ENCODE measurements at places on chromosomes 4 and X.

- DNase-seq, result no peak
Observed at GRCh38 chr4:190016369-190017289, 10.4 kb downstream of the FRG2 start.

- no peak for DNase-seq
Observed at GRCh38 chr4:145709843-145710242, 29.9 kb downstream of the C4orf51 start.

DNA sequence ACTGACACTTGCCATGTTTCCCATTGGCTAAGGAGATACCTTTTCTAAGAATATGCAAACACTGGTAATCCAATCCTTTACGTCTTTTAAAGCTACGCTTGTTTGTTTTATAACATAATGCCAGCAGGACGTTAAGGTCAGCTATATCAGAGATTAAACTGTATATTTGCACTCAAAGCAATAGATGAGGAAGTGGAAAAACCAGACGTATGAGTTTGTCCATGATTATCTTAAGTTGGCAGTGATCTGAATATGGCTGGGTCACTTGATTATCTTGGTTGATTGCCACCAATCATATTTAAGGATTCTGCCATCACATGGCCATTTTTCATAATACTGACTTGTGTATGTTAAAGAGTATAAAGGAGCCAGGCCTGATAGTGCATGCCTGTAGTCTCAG, 19.4 kb downstream of the TMSB4X start:
- DNase-seq, result no peak

- DNase-seq, result no peak
Observed at GRCh38 chrX:57406149-57406548, 119.6 kb downstream of the FAAH2 start.

DNA sequence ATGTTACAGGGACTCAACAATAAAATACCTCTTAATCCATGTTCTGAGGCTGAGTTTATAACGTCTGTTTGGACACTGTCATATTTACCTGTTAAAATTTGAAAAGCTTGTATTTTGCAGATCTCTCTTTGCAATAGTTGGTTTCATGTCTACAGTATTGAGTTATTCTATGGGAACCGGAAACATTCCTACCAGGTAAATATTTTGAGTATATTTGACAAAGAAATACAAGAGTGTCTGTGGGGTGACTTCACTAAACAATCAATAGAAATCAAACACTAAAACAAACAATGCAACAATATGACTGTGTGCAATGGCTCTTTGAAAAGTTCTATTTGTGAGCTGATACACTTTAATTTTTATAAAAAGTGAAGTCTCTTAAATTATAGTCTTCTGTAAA, 47.7 kb upstream of the CXCL8 start:
- DNase-seq, result no peak
